ENCODE measurements at places on chromosomes 3 and 15. TPM values are rescaled to one million over a fixed set of nuclear protein-coding genes. Genes with fewer than 3 reads are reported as not detected.

The PLSCR1 gene
- 47.6 TPM for total RNA-seq

The ZMYND10 gene
- total RNA-seq, result 0.93 TPM

The IL17RD gene
- total RNA-seq, result 1.3 TPM

The LAMB2 gene
- total RNA-seq, result 109 TPM

The P2RY14 gene
- total RNA-seq, result not detected

Data from A549 treated with CORT108297 at 1 μM for 4 hours (cell line).